ENCODE measurements at places on chromosomes 4 and X.

- no peak for DNase-seq
Observed at GRCh38 chr4:187103351-187103750, 379.7 kb upstream of the FAT1 start.

DNA sequence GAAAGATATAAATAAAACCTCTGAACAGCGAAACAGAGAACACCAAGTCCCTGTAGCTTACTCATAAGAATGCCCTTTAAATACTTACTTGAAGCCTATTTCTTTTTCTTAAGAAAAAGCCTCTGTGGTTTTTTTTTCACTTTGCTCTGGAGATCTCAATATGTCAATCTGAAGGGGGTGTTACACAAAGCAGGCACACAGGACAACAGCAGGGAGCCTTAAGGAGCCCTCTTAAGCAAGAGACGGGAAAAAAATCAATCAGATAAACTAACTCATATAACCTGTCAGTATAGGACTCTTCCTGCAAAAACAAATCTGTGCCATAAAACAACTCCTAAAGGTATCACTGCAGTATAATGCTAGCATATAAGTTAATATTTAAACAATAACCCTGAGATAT is 611.1 kb upstream of the ATOH1 start:
- peak; percentile 20 for DNase-seq

- DNase-seq: no peak
Observed at GRCh38 chrX:93322110-93322509, 351.3 kb downstream of the NAP1L3 start.

- no peak for DNase-seq
Observed at GRCh38 chr4:73727685-73728084, 12.7 kb upstream of the CXCL8 start.

DNA sequence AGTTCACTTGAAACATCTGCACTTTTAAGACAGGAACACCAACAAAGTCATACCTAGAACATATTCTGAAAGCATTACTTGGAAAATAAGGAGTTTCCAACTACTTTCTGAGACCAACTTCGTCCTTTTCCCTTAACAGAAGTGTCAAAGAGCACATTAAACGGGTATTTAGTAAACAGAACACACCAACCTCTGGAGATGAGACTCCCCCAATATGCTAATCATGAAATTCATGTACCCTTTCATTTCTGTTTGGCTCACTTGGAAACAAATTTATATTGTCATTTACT is 69.2 kb downstream of the NOCT start:
- DNase-seq: no peak

DNA sequence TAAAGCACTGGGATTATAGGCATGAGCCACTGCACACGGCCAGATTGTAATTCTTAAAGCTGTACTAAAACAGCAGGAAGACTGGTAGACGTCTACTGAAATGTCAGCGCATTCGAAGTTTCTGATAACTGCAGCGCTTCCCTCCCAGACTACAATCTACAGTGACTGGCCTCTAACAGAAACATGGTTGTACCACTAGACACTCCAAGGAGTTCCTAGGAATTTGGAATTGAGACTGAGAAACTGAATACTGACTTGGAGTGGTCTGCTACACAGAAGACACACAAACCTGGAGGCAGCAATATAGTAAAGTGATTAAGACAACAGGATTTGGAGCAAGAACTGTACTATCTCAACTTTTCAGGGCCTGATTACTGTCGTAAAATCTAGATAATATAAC is 937 bp downstream of the HELQ start:
- peak; percentile 23 for DNase-seq

- DNase-seq: no peak
Observed at GRCh38 chr4:56619816-56620215, 61.3 kb downstream of the HOPX start.

DNA sequence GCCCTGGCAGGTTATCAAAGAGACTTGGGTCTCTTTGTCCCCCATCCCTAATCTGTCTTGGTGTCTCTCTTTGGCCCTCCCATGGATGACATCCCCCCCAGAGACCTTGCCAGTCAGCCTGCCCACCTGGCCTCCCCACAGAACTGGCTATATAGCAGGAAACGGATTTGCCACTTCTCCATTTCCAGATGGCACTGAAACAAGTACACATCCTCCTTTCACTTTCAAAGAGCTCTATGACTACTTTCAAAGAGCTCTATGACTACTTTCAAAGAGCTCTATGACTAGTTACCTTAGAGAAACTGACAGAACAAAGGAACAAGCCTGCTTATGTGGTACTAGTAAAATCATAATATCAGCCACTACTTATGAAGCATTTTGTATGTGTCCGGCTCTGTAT is 175.3 kb downstream of the MAML3 start:
- DNase-seq: no peak

DNA sequence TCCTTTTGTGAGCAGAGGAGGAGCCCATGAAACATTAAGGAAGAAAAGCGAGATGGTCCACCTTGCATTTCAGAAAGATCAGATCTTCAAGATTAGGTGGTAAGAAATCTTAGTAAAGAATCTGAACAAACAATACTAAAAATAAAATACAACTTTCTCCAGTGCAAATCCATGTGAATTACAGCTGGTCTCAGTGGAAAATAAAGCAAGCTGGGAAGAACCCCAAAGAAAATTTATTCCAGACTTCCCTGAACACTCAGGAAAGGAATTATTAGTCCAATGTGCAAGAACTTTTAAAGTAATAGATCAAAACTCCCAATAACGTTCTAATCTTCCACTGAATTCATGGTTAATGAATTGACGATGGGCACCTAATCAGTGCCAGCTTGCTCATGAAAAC is 37.3 kb upstream of the C1QTNF7 start:
- no peak for DNase-seq

DNA sequence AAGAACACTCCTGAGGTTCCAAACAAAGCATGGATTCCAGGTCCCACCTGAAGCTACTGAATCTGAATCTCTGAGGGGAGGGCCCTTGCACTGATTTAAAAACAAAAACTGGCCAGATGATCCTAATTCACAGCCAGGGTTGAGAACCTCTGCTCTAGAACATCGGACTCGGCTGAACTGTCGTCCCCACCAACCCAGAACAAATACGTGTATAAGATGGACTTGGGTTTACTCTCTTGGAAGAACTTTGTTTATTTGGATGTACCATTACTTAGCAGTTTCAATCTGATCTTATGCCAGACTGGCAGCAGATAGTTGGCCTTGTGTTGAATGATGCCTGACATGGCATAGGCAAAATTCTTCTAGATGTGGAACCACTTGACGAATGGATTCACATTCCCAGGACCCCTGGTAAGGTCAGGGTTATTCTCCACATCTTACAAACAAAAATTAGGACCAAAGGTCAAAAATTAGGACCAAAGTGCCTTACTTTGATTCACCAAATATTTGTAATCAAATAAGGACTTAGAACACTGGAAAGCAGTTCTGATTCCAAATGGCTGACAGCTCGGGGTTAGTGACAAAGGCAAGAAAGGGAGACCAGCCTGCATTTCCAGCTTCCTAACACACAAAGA is 29.0 kb downstream of the CHST7 start:
- no peak for DNase-seq

GRCh38 chr4:182143086-182143821 is 99.9 kb upstream of the TENM3 start:
- DNase-seq: peak; percentile 73

GRCh38 chrX:54808109-54808604 is 612 bp downstream of the MAGED2 start:
- DNase-seq: peak; percentile 93

DNA sequence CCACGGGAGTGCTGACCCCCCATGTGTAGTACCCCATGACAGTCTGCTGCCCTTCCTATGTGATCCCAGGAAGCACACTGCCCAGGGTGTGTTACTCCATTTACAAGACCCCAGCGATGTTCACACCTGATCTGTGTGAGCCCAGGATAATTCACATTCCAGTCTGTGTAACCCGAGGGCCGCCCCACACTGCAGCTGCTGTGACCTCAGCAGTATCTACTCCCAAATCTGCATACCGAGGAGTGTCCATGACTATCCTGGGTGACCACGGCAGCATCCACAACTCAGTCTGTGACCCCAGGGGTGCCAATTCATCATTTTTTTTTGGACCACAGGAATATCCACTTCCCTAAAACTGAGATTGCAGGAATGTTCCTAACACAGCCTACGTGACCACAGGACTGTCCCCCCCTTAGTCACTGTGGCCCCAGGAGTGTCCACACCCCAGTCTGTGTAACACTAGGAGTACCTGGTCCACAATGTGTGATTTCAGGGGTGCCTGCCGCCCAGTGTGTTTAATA is 7.8 kb upstream of the GLOD5 start:
- no peak for DNase-seq

GRCh38 chr4:78218260-78218659 is 161.1 kb downstream of the FRAS1 start:
- no peak for DNase-seq

GRCh38 chr4:142846108-142846728 is at the start of gene INPP4B:
Gene INPP4B (minus strand): TSS chr4:142846301.
- DNase-seq: peak; percentile 88

- DNase-seq: no peak
Observed at GRCh38 chrX:153214934-153215333, 35.9 kb downstream of the MAGEA1 start.

DNA sequence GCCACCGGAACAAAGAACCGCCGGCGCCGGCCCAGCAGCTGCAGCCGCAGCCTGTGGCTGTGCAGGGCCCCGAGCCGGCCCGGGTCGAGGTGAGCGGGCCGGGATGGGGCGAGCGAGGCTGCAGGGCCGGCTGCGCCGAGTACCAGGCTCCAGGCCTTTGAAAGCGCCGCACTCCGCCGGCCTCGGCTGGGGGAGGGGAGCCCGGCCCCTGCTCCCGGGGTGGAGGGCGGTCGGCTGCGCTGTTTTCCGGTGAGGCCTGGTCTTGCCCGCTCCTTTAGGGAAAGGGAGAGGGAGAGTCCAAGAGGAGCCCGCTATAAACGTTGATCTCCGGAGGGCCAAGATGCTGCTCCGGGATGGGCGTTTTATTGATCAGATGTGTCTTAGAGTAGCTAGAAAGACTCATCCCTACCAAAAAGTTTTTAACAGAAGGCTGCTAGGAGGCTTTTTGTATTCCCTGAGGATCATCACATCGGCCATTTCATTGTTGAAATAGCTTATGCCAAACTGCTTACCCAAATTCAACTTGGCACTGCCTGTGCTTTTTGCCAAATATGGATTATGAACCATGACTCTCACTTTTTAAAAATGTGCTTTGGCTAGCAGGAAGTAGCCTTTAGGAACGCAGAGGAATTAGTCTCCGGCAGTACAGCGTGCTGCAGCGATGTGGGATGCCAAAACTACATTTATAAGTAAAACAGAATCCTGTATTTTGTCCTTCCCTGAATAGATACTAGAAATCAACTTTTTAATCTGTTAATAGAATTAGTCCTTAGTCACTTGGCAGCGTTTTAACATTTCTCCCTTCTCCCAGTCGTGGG is 760 bp downstream of the TMEM165 start:
- peak; percentile 85 for DNase-seq

DNA sequence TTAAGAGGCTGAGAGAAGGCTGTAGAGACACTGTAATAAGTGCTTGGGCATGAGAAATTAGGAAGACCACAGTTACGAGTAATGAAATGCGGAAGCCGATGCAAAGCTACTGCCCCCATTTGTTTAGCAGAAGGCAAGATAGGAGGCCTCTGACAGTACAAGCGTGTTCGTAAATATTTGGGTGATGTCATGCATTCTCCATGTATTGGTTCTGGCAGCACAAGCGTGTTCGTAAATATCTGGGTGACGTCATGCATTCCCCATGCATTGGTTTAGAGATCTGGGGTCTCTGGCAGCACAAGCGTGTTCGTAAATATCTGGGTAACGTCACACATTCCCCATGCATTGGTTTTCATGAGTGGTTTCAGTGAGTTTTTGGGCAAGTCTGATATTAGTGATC is 661.5 kb upstream of the FRG1 start:
- DNase-seq: peak; percentile 3

GRCh38 chrX:108946531-108946930 is 210.2 kb upstream of the IRS4 start:
- no peak for DNase-seq

DNA sequence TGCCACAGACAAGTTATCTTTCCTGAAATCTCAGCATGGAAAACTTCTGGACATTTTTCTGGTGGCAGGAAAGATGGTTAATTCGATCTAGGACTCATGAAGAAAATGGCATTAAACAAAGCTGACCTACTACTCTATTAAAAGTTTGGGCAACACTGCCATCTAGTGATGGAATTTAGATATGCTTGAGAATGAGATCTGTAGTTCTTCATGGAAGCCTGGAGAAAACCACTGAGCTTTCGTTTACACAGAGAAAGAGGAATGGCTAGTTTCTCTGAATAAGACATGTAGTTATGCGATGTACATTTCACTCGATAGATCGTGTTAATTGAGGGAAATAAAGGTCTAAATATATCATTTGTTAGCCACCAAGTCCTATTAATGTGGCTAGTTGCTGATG is 51.7 kb upstream of the CHRDL1 start:
- peak; percentile 91 for DNase-seq

- DNase-seq: no peak
Observed at GRCh38 chr4:94519019-94519418, 67.3 kb downstream of the PDLIM5 start.

DNA sequence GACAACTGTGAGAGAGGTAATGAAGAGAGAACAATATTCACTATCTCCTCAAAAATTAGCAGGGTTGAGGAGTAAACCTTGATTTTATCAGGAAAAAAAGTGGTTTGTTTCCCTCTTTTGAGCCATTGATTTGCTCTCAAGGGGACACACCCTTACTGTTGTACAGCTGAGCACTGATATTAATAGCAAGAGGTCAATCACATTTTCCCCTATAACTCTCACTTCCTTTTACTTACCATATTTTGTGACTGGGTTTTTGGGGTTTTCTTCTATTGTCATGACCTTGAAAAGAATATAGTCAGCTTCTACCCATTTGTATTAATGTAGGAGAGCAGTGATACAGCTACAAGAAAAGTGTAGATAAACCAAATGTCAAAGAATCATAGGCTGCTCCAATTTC is 70.2 kb upstream of the LONRF3 start:
- DNase-seq: no peak

GRCh38 chrX:154374313-154375155 is at the start of gene FLNA:
Gene FLNA (minus strand): TSS chrX:154374634. CDS start chrX:154371245, 3,389 bp downstream.
- no peak for DNase-seq

GRCh38 chr4:78437608-78438088 is 113.9 kb upstream of the ANXA3 start:
- no peak for DNase-seq

DNA sequence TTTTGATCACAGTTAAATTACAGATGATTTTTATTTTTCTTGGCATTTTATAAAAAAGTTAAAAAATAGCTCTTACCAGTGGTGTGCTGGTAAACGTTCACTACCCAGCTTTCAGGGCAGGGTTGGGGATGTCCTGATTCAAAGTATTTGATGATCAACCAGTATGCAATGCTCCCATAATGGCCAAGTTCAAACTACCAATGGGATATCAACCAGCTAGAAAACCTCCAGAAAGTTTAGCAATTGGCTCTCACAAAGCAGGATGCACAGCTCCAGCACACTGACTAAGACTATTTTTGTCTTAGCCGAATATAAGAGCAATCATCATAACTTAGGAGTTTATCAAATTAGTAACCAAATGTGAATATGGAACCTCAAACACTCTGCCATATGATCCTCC is 108.0 kb upstream of the PDE5A start:
- DNase-seq: no peak

DNA sequence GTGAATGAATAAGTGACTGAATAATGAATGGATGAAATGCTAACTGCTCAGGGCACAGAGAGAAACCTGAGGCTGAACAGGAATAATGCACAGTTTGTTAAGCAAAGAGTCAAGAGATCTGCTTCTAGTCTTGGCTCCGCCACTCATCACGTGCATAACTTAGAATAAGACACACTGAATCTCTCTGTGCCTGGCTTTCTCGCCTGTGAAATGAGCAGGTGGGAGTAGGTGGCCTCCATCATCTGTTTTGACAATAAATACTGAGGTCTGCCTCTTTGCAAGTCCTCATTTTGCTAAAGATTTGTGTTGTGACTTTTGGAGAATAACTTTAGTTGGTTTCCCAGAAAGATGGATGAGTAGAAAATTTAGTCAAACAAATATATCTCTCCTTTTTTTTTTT is 318.0 kb downstream of the FBXW7 start:
- DNase-seq: no peak
